Effector memory CD8-positive, alpha-beta T cell (primary cell): ENCODE measurements at places on chromosomes 5 and 9.

DNA sequence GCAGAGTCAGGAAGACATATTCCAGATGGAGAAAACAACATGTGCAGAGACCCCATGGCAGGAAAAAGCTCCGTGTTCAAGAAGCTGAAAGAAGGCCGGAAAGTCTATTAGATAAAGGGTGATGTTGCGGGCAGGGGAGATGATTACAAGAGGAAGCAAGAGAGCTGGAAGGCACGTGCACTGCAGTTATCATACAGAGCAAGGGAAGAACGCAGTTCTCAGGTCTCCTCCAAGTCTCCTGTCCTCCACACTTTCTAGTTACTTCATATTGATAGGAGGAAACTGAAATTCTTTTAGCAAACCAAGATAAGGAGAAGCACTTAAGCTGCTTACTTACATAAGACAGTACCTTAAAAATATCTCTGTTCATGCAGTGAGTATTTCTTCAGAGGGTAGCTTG is 58.3 kb upstream of the PLPP6 start:
- no peak for DNase-seq

GRCh38 chr5:79122973-79123372 is 11.4 kb downstream of the BHMT start:
- DNase-seq, result no peak

DNA sequence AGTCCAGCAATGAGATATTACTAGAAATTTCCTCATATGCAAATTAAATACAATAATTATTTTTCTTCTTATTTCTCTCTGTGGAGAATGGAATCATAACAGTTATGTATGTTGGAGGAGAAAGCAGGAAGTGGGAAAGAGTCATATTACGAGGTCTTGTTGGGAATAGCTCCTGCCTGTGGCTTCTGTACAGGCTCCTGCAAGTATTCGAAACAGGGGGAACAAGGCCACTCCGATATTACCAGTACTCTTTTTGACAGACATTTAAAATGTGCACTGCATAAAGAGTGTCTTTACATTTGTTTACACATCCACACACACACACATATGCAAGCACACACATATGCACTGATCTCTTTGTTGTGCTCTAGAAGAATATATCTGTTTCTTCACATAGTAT is 812.0 kb upstream of the ZNF608 start:
- DNase-seq, result no peak

DNA sequence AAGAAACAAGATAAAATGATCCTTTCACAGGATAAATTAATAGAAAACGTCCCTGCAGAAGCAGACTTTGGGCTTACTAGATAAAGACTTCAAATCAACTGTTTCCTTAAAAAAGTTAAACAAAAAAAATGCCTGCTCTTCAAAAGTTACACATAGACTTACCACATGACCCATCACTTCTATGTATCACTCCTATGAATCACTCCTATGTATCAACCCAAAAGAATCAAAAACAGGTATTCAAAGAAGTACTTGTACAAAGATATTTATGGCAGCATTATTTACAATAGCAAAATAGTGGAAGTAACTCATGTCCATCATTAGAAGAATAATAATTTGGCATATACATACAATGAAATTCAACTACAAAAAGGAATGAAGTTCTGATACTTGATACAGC is 56.3 kb upstream of the PRDM9 start:
- no peak for DNase-seq
